ENCODE measurements at places on chromosomes 5 and 9.

GRCh38 chr9:112059145-112059965, 115.7 kb downstream of the SUSD1 start:
- DNase-seq: no peak

- no peak for DNase-seq
Observed at GRCh38 chr5:145203193-145203592, 631.9 kb downstream of the PRELID2 start.

- no peak for DNase-seq
Observed at GRCh38 chr5:126263591-126264184, 159.5 kb upstream of the GRAMD2B start.

DNA sequence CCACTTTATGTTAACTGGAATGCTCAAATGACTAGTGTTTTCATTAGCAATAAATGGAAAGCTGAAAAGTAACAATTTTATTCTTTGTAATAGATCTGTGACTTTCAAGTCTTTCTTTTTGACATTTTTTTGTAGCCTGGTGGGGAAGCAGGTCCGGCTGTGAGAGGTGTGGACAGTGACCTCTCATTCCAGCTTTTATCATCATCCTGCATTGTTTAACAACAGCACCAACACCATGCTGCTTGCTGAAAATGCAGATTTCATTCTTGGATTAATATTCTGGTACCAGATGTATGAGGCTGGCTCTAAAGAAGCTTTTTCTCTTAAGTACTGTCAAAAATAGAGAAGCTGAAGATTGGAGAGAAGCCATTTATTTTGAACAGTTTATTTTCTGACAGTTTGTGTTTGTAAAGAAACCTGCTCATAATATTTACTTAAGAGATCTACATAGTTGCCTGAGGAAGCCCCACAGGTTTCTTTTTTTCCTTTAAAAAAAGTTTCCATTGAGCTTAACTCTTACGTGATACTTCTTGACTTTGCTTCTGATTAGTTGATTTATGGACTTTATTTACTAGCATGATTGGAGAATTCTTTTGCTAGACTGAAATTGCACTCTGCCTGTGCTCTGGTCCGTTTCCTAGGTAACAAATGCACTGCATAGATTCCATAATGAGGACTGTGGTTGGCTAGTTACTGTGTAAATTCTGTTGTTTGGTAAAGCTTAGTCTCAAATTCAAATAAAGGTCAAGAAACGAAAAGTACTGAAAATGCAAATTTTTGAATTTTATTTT, 3.4 kb downstream of the KIAA1958 start:
- DNase-seq: no peak

DNA sequence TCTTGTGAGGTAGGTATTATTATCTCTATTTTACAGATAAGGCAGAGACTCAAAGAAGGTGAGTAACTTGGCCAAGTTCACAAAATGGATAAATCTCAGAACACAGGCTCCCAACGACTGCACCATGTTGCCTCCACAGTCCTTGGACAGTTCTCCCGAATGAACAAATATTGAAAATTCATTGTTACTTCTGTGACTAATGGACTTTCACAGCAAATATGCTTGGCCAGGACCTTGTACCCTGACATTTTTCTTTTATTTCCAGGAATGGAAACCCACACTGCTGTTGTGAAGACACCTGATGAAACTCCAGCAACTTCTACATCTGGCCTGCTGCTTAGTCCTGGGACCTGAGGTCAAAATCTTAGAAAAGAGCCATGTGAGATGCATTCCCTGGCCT, 2.5 kb upstream of the CYSTM1 start:
- DNase-seq: no peak

GRCh38 chr5:135324897-135325650, 74.0 kb downstream of the MACROH2A1 start:
- no peak for DNase-seq

DNA sequence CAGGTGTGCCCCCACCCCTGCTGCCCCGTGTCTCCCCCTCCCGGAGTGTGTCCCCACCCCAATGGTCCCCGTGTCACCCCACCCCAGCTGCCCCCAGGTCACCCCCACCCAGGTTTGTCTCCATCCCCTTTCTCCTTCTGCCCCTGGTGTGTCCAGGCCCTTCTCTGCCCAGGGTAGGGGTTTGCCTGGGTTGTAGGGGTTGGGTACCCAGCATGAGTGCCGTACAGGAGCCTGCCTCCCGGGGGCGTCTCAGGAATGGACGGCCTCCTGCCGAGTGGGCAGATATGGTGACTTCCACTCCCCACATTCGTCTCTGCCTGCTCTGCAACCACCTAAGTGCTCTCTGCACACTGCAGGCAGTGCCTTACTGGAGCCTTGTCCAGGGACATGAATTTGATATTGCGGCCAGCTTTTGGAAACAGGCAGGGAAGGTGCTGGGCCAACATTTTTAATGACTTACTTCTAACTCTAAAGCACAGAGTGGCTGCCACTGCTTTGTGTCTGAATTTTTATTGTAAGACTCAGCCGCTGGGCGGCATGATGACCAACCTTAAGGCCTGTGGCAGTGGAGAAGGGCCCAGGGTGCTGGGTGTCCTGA, 6.7 kb downstream of the LRRC14B start:
- DNase-seq: no peak

GRCh38 chr5:97797994-97798451, 615.0 kb upstream of the RIOK2 start:
- DNase-seq: no peak

GRCh38 chr9:137219757-137220316, 2.2 kb downstream of the RNF208 start:
- no peak for DNase-seq

Measured in stimulated activated CD4-positive, alpha-beta T cell treated with anti-CD3 and anti-CD28 coated beads, TNF-alpha, amount 100 ng/mL, for 48 hours (primary cell).